ENCODE measurements at places on chromosomes 1 and 21.
A peak's percentile ranks its signal among the peaks of the same experiment; 100 is the strongest.

GRCh38 chr21:45787371-45787770, 143.8 kb downstream of the PCBP3 start:
- no peak for DNase-seq

DNA sequence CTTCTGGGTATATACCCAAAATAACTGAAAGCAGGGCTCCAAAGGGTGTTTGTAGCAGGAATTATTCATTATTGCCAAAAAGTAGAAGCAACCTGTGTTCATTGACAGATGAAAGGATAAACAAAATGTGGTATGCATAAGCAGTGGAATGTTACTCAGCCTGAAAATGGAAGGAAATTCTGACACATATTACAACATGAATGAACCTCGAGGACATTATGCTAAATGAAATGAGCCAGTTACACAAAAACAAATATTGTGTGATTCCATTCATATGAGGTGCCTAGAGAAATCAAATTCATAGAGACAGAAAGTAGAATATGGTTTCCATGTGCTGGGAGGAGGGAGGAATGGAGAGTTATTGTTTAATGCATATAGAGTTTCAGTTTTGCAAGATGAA, 86.3 kb upstream of the ARTN start:
- no peak for DNase-seq

- DNase-seq = peak; percentile 62
Measured at GRCh38 chr1:42334240-42335049, 590 bp downstream of the FOXJ3 start.

DNA sequence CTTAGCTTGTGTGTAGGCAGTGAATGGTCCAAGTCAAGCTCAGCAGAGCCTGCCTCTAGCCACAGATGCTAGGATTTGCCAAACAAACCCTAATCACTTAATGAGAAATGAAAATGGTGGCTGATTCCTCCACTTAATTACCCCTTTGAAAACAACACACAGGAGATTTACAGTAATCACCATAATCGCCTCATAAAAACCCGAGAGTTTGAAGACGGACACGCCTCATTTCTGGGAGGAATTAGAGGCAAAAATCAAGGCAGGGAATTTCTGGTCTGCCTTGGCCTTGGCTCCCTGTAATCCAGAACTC, 16.3 kb upstream of the FOXE3 start:
- no peak for DNase-seq

- no peak for DNase-seq
Measured at GRCh38 chr21:34667761-34668160, 1.0 kb upstream of the CLIC6 start.

GRCh38 chr1:115302390-115302961, 35.6 kb downstream of the NGF start:
- DNase-seq = no peak

- no peak for DNase-seq
Measured at GRCh38 chr1:90074970-90075391, 80.1 kb downstream of the ZNF326 start.

DNA sequence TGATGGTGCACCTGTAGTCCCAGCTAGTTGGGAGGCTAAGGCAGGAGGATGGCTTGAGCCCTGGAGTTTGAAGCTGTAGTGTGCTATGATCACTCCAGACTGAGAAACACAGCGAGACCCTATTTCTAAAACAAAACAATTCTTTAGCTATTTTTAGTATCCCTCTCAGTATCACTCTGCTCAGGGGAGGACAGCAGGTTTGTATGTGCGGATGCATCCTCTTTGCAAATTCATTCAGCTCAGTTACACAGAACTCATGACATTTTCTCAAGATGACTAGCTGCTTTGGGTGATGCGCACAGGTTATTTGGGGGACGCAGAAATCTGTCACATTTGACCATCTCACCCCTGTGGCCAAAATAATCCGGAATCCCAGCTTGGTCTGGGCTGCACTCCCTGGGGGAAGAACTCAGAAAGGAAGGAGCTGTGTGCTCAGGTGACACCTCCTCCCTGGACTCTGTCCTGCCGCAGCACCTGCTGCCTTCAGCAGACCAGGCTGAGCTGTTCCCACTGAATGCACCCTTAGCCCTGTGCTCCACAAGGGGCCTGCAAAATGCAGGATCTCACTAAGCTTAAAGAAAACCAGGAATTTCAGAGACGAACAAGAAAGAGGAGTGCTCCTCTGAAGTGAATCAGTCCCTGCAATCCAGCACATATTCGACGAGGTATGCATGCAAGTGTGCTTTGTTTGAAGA, 89.5 kb upstream of the PGBD5 start:
- no peak for DNase-seq

DNA sequence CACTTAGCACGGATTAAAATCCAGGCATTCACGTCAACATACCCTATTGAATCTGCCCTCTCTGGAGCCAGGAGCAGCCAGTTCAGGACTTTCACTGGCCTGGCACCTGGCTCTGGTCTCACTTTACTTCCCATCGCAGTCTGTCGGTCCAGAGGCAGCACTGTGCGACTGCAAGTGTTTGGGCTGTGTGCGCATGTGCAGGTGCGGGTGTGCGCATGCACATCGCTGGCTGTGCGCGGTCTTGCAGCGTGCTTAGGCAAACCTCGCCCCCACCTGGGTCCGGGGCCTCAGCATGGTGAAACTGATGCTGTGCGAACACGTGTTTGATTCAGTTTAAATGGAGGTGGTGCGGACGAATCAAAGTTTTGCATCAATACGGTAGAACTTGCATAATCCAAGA, 38.0 kb downstream of the ATF3 start:
- no peak for DNase-seq

GRCh38 chr1:183956559-183957188, 80.9 kb downstream of the COLGALT2 start:
- DNase-seq = peak; percentile 52

DNA sequence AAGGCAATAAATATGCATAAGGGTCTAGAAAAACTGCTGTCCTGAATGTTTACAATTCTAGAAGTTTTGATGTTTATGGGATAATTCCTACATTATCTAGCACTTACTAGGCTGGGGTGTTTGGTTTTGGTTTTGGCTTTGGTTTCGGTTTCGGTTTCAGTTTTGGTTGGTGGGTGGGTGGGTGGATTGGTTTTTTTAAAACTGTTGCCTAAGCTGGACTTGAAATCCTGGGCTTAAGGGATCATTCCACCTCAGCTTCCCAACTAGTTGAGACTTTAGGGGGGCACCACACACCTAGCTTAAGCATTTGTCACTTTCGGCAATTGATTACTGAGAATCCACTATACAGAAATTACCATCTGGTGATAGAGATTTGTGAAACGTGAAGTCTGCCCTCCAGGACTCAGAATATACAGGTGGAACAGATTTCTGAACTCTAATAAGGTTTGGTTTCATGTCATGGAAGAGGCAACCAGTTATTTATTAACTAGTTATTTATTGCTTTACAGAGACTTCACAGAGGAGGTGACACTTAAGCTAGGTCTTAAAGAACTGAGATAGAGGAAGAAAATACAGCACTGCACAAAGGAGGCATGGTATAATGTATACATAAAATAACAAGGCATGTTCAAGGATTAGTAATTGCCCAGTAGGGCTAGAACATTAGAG, 69.6 kb downstream of the PIK3R3 start:
- DNase-seq = peak; percentile 24

DNA sequence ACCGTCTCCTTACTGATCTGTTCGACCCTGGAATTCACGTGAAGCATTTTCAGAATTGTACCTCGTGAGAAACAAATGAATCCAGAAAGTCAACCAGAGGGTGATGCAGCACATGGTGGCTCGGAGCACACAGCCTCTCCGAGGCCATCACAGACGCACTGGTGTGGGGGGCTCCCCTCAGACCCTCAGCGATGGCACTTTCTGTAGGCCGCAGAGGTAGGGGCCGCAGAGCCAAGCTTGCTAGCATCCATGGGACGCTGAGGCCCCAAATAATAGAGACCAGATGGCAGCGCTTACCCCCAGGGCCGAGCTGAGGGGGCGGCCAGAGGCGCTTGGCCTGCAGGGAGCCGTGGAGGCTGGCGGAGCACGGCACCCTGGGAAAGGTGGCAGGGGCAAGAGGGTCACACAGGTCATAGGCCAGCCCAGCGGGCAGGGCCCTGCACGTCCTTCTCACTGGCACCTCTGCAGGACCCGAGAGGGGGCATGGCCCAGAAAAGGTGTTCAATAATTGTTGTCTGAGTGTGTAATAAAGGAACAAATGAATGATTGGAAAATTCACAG, 28.1 kb upstream of the COL6A2 start:
- no peak for DNase-seq

Measured in activated naive CD4-positive, alpha-beta T cell treated with anti-CD3 and anti-CD28 coated beads, Interleukin-2, amount 50 U/mL, for 72 hours (primary cell).